Foreskin melanocyte (primary cell): ENCODE measurements at places on chromosomes 1 and 21.

GRCh38 chr1:53512807-53513755 is 53.9 kb downstream of the DMRTB1 start:
- no peak for DNase-seq

GRCh38 chr1:107343601-107344000 is 202.8 kb downstream of the NTNG1 start:
- DNase-seq, result no peak

- DNase-seq, result no peak
These were observed 528.9 kb downstream of the OMA1 start for GRCh38 chr1:58017641-58018040.

GRCh38 chr1:226679853-226680516 is 59.1 kb downstream of the ITPKB start:
- DNase-seq, result peak; percentile 83

DNA sequence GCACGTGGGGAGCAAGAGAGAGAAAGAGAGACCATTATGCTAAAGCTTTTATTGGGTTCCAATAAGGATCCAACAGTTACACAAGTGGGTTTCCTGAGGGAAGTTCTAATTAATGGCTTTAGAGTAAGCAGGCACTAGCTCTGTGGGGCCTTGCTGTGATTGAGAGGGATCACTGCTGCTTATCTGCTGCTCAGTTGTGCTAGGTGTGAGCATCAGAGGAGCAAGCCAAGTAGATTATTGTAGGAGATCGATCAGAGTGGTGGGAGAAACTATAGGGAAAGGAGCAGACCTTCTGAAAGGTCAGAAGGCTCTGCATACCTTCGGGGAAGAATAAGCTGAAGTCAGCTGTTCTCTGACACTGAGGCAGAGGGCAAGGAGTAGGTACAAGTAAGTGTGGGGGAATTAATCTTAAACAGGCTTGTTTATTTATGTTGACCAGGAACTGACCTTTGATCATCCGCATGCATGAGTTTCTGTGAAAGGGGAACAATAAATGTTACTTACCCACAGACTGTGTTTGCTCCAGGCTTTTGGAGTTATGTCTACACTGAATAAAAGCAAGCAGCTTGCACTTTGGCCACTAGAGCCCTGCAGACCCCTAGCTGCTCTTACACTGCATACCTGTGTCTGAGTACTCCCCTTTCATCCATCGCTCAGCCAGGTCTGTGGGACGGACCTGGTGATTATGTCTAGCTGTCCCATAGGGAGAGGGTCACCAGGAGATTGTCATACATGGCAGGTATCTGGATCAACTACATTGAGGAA is 89.7 kb downstream of the TNNI3K start:
- no peak for DNase-seq

DNA sequence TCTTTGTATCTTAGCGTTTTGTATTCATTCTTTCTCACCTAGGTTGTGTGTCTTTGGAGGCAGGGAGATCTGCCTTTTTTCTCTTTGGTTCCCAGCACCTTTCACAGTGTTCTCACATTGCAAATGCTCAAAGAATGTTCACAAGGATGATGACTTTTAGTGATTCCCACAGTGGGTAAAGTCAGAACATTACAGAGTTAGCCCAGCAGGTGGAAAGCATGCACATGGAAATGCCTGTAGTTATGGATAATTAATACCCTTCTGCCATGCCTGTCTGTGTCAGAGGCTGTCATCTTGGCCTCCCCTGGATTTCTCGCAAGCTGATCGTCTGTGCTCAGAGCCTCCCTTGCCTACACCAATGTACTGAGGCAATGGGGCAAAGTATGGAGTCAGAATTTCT is 458.9 kb downstream of the LMO4 start:
- DNase-seq, result no peak

GRCh38 chr1:43061757-43062156 is 103.1 kb upstream of the SLC2A1 start:
- no peak for DNase-seq

- DNase-seq, result no peak
These were observed 594.1 kb downstream of the PTPRU start for GRCh38 chr1:29830383-29830782.

- DNase-seq, result no peak
These were observed 24.9 kb downstream of the TMED5 start for GRCh38 chr1:93155335-93155734.

DNA sequence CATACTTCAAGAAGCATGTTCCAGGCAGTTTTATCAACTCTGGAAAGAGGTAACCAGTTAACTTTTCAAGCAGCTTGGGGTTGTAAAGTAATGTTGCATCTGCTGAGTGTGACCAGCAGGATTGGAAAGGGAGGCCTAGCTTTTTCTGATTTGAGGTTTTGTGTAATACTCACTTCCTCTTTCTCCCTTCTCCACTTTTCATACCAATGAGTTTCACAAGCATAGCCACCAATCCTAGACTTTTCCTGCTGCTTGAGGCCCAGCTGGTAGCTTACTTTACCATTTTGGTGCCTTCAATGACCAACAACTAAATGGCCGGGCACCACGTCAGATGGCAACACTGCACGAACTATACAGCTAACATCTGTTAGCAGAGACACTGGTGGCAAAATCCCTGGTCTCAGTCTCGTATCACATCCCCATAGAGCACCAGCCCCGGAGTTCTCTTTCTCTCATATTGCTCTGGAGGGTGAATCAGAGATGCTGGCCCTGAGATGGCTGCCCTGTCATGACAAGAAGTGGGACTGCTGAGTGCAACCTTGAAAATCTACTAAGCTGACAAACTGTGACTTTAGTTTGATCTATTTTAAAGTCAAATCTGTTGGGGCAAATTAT is 14.8 kb upstream of the GPR88 start:
- DNase-seq, result no peak

GRCh38 chr1:18945401-18945849 is 11.1 kb downstream of the IFFO2 start:
- peak; percentile 78 for DNase-seq

GRCh38 chr1:182955596-182956588 is 2.9 kb upstream of the SHCBP1L start:
- DNase-seq, result peak; percentile 53

DNA sequence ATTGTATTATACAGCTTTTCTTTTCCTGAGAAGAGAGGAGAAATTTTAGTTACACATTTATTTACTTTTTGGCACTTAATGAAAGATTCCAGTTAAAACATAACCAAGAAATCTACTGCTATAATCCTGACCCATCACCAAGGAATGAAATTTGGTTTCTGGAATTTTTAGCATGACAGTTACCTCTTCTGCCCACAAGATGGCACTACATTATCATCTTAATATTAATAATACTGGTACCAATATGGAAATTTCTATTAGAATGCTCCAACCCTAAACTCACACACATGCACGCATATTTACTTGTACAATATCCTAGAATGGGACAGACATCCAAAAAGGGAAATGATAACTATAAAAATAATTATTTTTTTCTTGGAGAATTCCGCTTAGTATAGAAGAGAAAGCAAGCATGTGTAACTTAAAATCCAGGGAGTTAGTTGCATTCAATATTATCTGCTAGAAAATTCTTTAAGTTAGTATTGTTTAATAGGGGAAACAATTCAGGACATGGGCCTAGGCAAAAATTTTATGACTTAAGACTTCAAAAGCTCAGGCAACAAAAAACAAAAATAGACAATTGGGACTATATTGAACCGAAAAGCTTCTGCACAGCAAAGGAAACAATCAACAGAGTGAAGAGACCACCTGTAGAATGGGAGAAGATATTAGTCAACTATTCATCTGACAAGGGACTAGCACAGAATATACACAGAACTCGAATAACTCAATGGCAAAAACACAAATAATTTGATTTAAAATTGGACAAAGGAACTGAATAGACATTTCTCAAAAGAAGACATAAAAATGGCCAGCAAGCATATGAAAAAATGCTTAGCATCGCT is 37.4 kb downstream of the MAP3K21 start:
- DNase-seq, result peak; percentile 4
